ENCODE measurements at places on chromosomes 6 and 20.

DNA sequence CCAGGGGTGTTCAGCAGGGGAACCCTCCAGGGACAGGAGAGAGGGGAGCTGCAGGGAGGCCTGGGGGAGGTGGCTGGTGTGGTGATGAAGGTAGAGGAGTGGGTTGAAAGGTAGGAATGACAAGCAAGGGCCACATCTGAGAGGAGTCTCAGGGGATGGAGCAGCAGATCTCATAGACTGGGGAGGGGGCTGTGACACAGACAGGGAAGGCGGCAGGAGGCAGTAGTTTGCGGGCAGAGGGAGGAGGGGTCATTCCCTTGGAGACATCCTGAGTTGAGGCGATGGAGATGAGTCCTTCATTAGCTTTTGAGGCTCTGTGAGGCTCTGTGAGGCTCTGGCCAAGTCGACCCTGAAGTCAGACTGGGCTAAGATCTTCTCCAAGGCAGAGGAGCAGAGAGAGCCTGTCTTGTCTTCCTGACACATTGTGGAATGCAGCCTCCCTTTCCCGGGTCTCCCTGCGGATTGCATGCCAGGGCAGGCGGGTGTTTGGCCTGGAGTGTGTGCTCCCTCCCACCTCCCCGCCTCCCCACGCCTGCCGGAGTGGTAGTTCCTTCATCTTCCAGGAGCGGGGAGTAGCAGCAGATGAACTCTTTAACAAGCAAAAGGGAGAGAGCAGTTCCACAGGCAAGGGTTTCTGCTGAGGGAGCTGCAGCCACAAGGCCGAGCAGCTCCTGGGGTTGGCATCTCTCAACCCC, 34.3 kb upstream of the MLN start:
- no peak for DNase-seq

DNA sequence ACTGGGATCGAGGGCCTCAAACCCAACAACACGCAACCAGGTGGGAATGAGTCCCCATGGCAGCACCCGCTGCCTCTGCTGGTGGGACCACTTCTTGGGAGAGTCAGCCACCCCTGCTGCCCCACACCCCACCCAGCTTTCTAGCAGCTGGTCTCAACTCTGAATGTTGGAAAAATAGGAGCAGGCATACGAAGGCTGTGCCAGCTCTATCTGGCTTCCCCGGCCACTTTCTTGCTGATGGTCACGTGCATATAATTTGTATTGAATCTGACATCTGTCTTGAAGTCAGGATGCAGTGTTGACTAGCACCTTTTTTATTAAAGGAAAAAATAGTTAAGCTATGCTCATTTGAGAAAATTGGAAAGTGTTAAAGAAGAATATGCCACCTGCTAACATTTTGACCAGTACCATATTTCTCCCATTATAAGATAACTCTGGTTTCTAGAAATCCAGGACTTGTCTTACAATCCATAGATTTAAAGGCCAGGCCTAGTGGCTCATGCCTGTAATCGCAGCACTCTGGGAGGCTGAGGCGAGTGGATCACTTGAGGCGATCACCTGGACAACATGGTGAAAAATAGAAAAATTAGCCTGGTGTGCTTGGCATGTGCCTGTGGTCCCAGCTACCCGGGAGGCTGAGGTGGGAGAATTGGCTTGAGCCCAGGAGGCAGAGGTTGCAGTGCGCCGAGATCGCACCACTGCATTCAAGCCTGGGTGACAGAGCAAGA, 26.9 kb upstream of the MAPRE1 start:
- DNase-seq, result no peak

DNA sequence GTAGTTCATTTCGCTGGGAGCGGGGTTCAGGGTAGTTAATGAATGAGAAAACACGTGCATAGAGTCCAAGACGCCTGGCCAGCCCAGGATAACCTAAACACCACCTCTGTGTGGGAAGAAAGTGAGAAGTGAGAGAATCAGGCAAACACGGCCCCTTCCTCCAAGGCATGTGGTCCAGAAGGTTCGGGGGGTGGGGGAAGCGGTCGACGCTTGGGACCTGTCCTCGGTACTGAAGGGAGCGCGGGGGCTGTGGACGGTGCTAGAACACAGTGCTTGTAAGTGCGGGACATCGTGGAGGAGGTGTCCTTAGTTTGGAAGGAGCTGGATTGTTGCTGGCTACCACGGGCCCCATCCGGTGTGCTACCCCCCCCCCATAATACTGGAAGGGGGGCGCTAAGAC, 1.7 kb upstream of the VSTM2L start:
- no peak for DNase-seq

DNA sequence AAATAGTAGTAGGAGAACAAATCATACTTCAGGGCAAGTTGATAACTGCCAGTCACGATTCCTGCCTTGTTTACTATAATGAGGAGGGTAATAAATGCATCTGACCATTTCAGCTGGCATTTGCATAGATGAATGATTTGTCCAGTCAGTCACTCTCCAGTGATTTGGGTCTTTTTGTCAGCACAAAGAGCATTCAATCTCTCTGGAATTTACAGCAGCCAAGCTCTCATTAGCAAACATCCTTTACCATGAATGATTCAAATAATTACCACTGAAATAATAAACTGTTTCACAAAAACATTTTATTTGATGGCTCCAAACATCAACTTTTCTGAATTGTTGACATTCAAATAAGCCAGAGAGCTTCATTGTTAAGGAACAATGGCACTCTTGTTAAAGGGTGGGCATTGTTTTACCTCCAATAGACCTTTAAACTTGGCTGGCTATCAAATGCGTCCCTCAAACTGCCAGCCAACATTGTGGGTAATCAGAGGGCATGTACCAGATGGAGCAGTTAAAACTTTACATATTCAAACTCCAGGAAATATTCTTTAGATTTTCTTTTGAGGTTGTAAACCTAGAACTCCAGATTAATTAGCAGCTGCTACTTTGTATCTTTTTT, 30.0 kb upstream of the FBXL4 start:
- DNase-seq, result no peak

DNA sequence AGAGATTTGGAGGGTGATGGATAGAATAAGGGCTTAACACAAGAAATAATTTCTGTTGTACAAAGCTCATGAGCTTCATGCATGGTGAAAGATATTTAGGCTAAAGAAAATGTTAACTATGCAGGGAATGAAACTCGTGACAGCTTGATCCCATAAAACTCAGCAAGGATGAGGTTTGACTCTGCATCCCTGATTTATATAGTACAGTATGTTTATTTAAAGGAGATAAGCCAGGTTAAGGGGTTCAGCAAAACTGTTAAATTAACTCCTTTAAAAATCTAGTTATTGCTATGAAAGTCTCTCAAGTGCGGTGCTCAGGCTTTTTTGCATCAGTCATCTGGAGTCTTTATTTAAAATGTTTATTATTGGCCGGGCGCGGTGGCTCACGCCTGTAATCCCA, 326.4 kb downstream of the LAMA2 start:
- no peak for DNase-seq

Measured in HepG2 (cell line).